ENCODE measurements at places on chromosomes 11 and 22.

DNA sequence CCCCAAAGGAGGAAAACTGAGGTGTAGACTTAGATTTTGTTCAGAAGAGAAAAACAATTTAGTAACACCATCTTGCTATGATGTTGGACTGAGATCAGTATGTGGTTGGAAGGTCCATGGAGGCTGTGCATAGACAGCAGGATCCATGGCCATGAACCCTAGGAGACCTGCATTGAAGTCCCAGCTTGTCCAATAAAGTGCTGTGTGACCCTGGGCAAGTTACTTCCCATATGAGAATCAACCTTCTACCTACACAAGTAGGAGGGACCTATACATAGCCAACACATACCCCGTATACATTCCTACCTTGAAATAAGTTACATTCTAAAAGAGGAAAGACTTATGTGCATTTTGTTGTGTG lies 27.3 kb upstream of the ZNRF3 start:
- no peak for DNase-seq

GRCh38 chr22:27206374-27207133 lies 549.2 kb downstream of the MIAT start:
- DNase-seq = peak; percentile 55

DNA sequence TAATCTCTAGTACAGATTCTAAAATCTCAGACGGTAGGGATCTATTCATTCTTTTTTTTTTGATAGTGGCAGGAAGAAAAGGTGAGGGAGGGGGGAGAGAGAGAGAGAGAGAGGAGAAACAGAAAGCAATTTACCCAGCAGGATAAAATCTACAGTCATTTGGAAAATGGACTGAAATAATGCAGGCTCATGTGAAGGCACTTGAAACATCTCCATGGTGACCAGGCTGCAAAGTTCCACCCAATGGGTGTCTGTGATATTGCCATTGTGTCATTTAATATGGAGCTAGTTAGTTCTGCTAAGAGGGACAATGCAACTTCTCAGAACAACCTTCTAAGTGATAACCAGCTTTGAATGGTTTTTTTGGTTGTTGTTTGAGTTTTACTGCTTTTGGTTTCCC lies 165.2 kb upstream of the RAG2 start:
- no peak for DNase-seq

GRCh38 chr22:24120044-24120443 lies 61.2 kb upstream of the SUSD2 start:
- DNase-seq = no peak

GRCh38 chr11:133506023-133506422 lies 26.3 kb downstream of the OPCML start:
- no peak for DNase-seq
